Stimulated activated CD4-positive, alpha-beta T cell treated with anti-CD3 and anti-CD28 coated beads, Interleukin-12 subunit alpha, Interleukin-12 subunit beta, amount 100 ng/mL, for 4 hours (primary cell): ENCODE measurements at places on chromosomes 7 and 10.

- no peak for DNase-seq
Observed at GRCh38 chr10:96657385-96657784, 62.9 kb downstream of the PIK3AP1 start.

DNA sequence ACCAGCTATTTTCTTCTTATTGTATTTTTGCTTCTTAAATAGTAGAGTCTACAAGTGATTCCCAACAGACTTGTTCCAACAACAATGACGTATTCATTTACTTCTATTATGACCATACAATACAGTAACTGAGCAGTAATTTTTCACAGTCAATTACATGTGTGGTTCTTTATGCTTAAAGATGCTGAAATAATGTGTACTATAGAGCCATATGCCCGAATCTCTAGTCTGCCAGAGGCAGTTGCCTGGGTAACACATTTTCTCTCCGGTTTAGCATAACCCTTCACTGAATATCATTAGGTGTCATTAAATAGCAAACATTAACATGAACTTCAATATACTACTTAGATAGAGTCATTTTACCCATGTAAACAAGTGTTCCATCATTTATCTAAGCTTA is 75.0 kb downstream of the SLC25A13 start:
- DNase-seq, result no peak

- no peak for DNase-seq
Observed at GRCh38 chr10:90872648-90873020, 860 bp downstream of the RPP30 start.

DNA sequence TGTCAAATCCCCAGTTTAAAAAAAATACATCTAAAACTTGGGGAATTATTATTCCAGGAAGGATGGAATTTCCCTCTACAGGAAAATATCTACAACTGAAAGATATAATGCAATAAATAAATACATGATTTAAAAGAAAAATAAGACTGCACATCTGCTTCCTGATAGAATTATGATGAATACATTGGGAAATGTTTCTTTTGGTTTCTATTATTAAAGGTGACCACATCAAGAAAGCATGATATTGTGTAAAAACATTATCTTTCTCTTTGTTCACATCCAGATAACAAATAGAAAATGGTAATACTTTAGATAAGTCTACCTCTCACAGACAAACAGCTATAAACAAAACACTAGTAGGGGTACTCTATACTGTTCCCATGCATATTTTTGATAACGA is 19.2 kb downstream of the SEMA3D start:
- no peak for DNase-seq

DNA sequence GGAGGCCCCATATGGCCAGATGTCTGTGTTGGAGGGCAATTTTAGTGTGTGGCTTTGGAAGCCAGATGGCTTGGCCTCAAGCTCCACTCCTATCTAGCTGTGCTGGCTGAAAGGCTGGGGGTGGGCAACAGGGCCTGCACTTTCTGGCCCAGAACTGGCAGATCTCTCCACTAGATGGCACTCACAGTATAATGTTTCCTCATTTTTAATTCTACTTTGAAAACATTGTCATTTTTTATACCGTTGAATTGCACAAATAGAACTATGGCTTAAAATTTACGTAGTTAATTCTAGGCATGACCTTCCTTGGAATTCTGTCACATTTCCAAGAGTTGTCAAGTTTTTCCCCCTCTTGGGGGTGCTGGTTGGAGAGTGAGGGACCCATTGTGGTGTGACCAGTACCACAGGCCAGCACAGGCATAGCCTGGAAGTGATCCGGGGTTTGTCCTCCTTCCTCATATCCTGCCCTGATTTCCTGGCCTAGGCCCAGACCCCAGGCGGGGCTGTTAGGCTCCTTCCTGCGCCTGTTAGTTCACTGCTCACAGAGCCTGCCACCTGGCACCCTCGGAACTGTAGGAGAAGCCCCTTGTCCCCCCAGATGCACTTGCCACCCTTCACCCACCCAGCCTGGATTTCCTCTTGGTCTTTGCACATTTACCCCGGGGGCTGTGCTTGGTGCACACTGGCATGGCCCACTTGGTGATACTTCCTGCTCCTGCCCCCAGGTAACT is 52.8 kb downstream of the ARHGAP22 start:
- DNase-seq, result no peak

DNA sequence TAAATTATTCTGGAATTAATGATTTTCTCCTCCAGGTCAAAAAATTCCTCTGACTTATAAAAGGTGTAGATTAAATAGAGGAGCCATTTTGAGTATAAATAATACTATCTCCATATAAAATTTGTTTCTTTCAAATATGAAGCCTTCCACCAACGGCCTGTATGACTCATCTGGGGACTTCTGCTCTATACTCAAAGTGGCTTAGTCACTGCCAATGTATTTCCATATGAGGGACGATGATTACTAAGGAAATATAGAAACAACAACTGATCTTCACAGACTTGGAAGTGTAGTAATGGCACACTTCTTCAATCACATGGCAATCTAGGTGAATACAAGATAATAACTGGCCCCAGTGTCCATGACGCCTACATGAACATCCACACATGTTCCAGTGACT is 335.6 kb upstream of the HGF start:
- no peak for DNase-seq

DNA sequence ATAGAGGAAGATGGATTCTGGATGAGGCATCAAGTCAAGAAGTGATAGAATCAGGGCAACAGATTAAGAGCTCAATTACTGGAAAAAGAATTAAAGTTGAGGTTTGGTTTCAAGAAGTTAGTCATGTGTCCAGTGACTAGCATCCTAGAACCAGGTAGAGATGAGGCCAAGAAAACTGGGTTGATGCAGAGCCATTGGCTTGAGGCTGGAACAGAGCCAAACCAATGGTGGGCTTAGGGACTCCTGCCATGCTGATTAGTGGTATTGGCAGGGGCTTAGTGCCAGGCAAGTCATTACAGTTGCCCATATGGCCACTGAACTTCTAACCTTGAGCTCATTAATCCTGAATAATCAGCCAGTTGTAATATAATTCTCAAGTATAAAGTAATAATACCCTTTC is 18.5 kb downstream of the ZNF277 start:
- DNase-seq, result no peak

DNA sequence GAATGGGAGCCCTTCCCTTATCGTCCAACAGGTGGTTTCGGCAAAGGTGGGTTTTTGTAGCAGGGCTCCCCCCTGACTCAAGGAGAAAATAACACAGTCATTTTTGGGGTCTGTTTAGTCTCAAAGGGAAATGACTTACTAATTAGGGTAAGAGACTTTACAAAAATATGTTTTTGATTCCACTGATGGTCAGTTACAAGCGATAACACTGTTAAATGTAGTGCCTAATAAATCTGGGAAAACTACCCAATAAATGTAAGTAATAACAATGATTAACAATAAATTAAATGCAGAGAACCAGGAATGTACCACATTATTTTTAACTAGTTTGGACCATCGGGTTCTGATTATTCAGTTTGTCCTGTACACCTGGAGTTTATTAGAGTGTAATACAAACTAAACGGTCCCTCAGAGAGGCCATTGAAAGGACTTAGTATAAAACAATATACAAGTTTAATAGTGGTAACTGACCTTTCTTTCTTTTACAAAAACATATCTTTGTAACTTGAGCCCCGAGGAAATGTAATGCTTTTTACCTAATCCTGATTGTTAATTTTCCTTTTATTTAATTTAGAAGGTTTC is 216.2 kb upstream of the HABP2 start:
- no peak for DNase-seq

- DNase-seq, result no peak
Observed at GRCh38 chr7:4079956-4080355, 602.1 kb upstream of the FOXK1 start.

GRCh38 chr7:157674715-157675426 is 338.1 kb downstream of the DNAJB6 start:
- no peak for DNase-seq

GRCh38 chr7:157980774-157981173 is 606.8 kb downstream of the PTPRN2 start:
- no peak for DNase-seq

GRCh38 chr7:7772397-7772821 is 54.0 kb upstream of the RPA3 start:
- DNase-seq, result no peak

DNA sequence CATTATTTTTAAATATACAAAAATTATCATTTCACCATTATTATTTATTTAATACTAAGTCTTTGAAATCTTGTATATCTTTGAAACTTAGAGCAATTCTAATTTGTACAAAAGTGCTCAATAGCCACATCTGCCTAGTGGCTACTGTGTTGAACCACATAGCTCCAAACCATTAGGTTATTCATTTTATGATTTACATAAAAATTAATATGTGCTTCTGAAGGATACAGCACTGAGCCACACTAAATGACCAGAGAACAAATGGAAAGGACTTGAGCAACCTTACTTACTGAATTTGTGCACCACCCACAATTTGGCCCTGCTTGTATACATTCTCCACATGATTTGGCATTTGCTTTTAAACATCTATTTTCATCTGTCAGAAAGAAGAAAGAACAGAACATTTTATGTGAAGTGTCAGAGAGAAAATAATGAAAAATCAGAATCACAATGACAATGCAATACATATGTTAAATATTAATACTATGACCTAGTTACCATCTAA is 25.8 kb downstream of the ITGB1 start:
- no peak for DNase-seq

DNA sequence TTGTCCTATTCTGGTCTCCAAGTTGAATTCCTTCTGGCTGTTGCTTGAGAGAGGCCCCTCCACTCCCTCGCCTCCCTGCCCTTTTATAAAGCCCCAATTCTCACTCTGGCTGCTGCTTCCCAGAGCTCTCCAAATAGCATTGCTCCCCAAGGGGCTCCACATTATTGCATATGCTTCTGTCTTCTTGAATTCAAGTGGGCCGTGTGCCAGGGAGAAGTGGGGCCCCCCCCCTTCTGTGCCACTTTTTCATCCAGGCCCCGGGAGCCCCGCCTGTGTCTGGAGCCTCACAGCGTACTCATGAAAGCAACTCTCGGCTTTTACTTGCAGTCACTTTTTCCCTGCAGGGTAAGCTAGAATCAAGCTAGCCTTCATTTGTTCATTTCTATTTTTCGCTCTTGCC is 265.1 kb downstream of the CCSER2 start:
- DNase-seq, result no peak

DNA sequence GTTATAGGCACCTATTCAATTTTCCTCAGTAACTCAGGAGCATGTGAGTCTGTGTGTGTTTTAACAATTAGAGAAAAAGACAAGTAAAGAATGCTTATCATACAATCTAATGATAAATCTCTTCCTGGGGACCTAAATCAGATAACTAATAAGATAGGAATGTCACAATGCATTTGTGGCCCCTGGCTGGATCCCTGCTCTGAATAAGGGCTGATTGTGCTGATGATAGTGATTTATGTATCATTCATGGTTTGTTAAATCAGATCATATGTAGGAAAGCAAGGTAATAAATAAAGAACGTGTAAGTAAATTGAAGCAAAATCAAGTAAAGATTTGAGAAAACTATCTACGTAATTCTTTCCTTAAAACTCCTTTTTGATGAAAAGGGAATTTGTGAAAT is 145.9 kb downstream of the C7orf25 start:
- DNase-seq, result no peak

- DNase-seq, result no peak
Observed at GRCh38 chr10:95431900-95432342, 129.2 kb downstream of the SORBS1 start.

- DNase-seq, result no peak
Observed at GRCh38 chr10:126376956-126377355, 11.3 kb downstream of the ADAM12 start.
